ENCODE measurements at places on chromosomes 4 and X.

- no peak for DNase-seq
These were observed 45.2 kb downstream of the LNX1 start for GRCh38 chr4:53545942-53546581.

GRCh38 chr4:99968330-99968729 is 18.3 kb upstream of the H2AZ1 start:
- no peak for DNase-seq

- DNase-seq, result no peak
These were observed 13.8 kb downstream of the GPM6B start for GRCh38 chrX:13803116-13803515.

DNA sequence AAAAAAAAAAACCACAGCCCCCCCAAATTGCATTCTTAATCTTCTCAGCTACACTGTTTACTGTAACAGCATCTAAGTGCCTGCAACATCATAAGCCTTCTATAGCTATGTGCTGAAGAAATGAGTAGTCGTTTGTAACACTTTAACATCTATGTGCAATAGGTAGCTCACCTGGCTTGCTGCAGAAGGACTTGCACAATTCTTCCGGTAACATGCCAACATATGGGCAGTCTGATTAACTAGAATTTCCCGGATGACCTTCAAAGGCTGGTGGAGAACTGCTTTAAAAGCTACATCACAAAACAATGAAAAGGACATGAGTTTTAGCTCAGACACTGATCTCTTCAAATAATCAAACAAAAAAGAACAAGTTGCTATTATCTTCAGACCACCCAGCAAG is 52.9 kb downstream of the METTL14 start:
- no peak for DNase-seq

DNA sequence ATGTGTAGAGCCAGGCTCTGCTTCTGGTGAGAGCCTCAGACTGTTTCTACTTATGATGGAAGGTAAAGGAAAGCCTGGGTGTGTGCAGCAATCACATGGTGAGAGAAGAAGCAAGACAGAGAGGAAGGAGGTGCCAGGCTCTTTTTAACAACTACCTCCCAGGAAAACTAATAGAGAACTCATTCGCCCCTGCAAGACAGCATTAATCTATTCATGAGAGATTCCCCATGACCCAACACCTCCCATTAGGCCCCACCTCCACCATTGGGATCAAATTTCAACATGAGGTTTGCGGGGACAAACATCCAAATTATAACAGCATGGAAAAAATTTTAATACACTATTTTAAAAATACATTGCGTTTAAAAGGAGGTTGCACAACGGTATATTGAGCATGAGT is 24.7 kb upstream of the GRIA3 start:
- no peak for DNase-seq

GRCh38 chr4:133799717-133800315 is 401.8 kb downstream of the PABPC4L start:
- DNase-seq, result no peak

- DNase-seq, result no peak
These were observed 1086.7 kb downstream of the STIM2 start for GRCh38 chr4:27947302-27947701.

- DNase-seq, result no peak
These were observed 415.8 kb upstream of the GRID2 start for GRCh38 chr4:91887926-91888325.

DNA sequence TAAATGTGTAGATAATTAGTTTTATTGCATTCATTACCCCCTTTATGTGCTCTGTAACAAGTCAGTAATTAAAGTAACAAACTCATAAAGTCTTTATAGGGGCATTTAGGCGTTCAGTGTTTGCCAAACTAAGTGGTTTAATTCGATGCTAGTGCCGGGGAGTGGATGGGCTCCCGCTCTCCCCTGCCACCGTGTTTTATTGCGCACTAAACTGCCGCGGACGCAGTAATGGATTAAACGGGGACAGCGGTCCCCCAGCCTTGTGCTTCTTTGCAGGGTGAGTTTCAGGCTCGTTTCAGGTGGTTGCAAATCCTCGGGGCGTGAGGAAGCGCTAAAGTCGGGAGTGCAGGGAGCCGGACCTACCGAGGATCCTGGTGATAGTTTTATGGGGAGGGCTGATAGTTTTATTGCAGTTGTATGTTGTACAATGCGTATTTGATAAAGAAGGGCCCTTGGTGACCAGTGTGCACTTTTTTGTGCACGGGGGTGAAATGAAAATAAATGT is 1.6 kb upstream of the PHOX2B start:
- DNase-seq, result no peak

GRCh38 chrX:46340696-46341095 is 204.5 kb downstream of the ZNF674 start:
- no peak for DNase-seq

- no peak for DNase-seq
These were observed 34.8 kb downstream of the GC start for GRCh38 chr4:71749008-71749594.

- DNase-seq, result no peak
These were observed 210.7 kb downstream of the BMPR1B start for GRCh38 chr4:94968493-94968892.

All from anterior cingulate cortex (tissue), 58 donors.